Stimulated activated CD8-positive, alpha-beta memory T cell treated with anti-CD3 and anti-CD28 coated beads, Interleukin-4, amount 100 ng/mL, for 24 hours (primary cell): ENCODE measurements at places on chromosomes 5 and 9.

DNA sequence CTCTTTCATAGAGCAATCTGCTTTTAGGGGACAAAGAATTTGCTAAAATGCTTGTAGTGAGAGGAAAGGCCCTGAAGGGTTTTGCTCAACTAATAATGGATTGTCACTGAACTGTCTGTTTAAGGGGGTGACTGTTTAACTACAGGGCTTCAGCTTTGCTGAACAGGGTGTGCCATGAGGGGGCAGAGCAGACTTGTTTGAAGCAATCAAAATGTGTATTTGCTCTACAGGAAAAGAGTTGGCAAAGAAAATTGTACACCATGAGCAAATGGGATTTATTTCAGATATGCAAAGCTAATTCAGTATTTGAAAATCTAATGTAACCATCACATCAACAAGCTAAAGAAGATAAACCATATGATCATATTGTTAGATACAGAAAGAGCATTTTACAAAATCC is 154.3 kb downstream of the GABRG2 start:
- DNase-seq: no peak

GRCh38 chr5:24773261-24773660 is 128.5 kb upstream of the CDH10 start:
- no peak for DNase-seq

DNA sequence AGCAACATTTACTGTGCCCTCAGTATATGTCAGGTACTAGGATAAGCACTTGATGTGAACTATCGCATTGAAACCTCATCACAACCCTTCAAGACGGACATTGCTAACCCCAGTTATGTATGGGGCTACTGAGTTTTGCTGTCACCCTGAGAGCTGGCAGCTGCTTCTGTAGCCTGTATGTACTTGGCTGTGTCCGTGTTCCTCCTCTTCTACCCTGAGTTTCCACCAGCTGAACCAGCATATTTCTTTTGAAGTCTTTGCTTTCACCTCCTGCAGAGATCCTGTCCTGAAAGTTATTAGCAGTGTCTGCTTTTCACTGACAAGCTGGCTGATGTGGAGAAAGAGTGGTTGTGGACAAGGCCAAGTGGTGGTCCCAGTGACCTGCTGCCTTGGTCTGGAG is 63.3 kb downstream of the ADGRV1 start:
- DNase-seq: no peak

DNA sequence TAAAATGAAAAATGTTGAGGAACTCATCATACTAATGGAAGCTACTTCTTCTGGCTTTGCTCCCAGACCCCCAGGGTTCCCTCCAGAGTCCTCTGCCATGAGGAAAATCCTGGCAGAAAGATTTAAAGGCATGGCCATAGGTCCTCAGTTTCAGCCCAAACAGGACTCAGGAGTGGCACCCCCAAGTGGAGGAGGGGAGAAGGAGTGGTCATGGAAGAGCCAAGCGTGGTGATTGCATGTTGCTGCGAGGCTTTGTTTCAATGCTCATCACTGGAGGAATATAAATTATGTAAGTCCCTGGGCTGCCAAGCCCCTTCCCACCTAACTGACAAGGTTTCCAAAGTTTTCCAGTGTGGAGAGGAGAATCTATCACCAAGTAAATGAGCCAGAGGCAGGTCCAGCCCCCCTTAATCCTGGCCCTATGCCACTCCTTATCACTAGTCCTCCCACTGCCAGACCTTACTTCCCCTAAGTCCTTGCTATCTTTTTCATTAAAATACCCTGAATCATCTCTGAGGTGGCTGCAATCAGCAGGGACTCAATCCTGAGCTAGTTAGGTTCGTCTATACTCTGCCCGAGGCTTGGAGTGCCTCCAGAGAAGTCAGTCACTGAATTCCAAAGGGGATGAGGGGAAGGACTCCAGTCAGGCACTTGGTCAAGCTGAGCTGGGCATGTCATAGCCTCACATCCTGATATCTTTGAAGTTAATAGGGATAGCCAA is 70.7 kb upstream of the TAF1L start:
- DNase-seq: no peak

- DNase-seq: no peak
Measured at GRCh38 chr5:40017135-40017534, 592.4 kb upstream of the DAB2 start.

GRCh38 chr5:93594591-93595419 is 11.8 kb downstream of the NR2F1 start:
- no peak for DNase-seq

DNA sequence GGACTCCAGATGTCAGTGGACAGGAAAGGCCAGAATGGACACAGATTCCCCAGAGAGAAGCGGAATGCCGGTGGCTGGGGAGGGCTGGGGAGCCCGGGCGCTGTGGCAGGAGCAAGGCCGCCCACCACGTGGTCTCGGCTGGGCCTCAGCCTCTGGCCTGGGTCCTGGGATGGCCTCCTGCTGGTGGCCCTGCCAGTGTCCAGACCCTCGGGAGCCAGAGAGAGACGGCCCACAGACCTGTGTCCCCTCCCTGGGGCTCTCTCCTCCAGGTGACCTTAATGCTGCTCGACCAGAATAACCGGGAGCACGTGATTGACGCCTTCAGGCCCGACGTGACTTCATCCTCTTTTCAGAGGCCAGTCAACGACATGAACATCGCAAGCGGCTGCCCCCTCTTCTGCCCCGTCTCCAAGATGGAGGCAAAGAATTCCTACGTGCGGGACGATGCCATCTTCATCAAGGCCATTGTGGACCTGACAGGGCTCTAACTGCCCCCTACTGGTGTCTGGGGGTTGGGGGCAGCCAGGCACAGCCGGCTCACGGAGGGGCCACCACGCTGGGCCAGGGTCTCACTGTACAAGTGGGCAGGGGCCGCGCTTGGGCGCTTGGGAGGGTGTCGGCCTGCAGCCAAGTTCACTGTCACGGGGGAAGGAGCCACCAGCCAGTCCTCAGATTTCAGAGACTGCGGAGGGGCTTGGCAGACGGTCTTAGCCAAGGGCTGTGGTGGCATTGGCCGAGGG is 19.0 kb downstream of the FBXW5 start:
- DNase-seq: no peak

DNA sequence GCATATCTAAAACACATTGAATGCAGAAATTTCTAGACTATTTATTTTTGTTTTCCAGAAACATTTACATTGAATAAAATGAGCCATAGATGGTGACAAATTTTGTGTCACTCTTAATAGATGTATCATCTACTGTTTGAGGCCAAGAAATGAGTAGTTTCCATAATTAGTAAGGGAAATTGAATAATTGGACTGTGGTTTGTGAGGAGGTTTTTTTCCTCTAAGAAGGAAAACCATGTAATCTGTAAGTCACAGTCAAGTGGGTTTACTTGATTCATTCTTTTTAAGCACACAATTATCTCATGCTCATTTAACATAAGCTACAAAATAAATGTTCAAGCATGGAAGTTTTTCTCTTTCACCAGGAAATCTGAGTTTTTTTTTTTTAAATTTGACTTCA is 876.4 kb downstream of the NR2F1-AS1 start:
- DNase-seq: no peak

DNA sequence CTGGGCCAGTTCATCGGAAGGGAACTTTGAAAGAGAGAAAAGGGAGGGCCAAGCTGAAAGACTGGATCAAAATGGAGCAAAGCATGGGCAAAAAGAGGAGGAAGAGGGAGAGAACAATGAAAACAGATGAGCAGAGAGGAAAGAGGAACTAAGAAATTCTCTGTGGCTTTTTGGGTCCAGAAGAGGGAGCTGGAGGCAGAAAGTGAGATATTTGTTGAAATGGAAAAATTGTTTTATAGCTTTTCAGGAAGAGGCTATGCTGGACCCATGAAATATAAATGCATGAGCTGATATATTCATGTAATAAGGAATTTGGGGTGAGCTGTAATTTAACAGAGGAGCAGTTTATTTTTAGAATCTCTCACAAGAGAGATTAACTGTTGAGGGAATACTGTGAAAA is 457.3 kb downstream of the DMAC1 start:
- DNase-seq: no peak

GRCh38 chr9:121770415-121771273 is 119.2 kb downstream of the DAB2IP start:
- DNase-seq: no peak
